GM04504 (cell line): ENCODE measurements at places on chromosomes 1 and 21.

DNA sequence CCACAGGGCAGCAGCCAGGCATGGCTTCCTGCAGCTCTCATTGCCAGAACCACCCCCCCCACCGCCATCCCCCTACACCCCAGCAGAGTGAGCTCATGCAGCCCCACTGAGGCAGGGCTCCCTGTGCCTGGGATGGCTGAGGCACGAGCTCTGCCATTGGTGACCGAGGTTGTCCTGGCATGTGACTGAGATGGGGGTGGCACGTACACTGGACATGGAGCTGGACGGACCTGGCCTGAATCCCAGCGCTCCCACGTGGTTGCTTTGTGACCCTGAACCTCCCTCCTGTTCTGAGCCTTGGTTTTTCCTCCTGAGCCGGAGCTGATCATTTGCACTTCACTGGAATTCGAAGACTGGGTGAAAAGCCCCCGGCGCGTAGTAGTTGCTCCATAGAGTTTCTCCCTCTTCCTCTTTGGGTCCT, 28.3 kb downstream of the ALPL start:
- no peak for DNase-seq

DNA sequence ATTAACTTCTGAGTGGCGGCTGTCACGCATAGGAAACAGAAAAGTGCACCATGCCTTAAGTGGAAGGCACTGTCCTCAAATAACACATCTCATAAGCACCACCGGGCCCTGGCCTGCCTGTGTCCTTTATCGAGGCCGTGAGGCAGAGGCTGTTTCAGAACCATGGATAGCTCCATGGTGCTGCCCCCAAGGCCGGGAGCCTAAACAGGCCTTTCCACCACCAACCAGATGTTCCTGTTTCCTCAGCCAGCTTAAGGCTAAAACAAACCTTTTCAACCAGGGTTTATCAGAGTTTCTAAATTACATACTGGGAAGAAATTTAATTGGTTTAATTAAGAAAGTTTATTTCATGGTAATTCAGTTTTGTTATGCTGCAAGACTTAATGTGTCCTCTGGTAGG, 114.4 kb downstream of the DMRTA2 start:
- no peak for DNase-seq

GRCh38 chr1:81660286-81660685, 140.4 kb upstream of the ADGRL2 start:
- DNase-seq = no peak

GRCh38 chr21:36854391-36854790, 112.1 kb downstream of the HLCS start:
- DNase-seq = no peak

DNA sequence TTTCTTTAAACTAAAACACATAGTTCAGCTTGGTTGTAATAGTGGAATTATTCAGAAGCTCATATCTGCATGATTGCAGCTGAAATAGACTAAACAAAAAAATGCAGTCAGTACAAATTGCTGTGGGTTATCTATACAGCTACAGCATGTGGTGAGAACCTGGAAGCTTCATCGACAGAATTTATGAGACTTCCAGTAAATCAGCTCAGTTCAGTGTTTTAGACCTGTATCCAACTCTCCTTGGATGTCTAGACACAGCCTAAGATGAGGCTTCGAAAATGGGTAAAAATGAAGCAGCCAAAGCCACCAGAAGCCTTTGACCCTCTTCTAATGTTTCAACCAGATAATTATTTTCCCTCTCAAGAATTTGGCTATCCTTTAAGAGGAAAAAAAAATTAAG, 127.1 kb upstream of the C1orf105 start:
- DNase-seq = no peak

- no peak for DNase-seq
Observed at GRCh38 chr21:31012133-31013089, 25.9 kb downstream of the KRTAP19-8 start.

DNA sequence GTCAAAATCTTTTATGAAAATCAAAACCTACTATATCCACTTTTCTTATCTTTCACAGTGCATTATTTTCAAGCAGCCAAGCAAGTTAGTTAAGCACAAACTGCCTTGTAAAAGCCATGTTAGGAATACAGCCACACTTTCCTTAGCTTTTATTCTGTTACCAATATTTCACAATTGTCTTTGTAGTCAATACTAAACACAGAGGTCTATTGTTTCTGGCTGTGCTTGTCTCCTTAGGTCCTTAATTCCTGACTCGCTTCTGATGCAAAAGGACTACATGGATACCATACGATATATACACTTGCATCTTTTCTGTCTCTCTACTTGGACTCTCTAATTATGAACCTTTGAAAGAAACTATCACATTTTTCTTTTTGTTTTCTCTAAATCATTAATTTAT, 331.8 kb downstream of the NEGR1 start:
- DNase-seq = no peak

DNA sequence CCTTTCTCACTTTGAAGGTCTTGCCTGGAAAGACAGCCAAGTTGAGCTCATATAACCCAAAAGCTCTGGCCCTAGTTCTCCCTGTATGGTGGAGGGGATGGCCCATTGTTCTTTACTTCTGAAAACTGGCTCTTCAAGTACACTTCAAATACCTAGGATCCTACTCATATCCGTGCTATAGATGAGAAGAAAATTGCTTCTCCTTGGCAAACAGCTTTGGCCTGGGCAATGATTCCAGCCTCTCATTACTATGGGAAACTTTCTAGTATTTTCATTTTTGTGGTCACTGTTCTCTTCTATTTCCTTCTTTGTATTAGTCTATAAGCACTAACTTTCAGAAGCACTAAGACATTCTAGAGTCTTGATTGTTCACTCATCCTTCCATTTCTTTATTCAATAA, 53.7 kb downstream of the ZNF697 start:
- peak; percentile 19 for DNase-seq

GRCh38 chr1:177442584-177442983, 271.8 kb downstream of the BRINP2 start:
- DNase-seq = no peak
